ENCODE measurements at places on chromosomes 7 and 10.
A peak's percentile ranks its signal among the peaks of the same experiment; 100 is the strongest.

DNA sequence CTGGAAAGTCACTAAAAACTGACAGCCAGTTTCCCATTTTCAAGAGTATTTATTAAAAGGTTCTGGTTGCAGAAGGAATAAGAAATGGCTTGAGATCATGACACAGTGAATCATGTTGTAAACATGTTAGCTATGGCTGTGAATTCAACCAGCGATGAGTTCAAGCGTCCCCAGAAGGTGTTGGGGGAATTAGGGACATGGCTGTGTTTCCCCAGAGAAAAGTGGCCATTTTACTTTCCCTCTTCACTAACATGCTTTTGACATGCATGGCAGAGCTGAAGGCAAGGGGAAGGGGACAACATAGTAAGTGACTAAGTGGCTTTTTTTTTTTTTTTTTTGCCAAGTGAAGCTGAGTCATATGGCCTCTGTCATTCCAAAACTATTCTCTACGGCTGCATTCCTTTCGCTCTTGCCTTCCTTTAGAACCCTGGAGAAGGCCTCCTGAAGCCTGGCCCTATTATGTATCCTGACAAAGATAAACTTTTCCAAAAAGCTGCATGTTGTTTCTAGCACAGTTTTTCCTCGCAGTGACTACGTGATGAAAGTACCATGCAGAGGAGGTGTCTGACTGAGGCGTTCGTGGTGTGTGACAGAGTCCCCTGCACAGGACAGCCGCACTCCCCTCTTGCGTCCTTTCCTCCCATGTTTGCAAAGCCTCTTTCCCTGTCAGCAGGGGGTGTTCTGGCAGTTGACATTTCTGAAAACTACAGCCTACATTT is 46.9 kb downstream of the EGFR start:
- peak; percentile 90 for DNase-seq

DNA sequence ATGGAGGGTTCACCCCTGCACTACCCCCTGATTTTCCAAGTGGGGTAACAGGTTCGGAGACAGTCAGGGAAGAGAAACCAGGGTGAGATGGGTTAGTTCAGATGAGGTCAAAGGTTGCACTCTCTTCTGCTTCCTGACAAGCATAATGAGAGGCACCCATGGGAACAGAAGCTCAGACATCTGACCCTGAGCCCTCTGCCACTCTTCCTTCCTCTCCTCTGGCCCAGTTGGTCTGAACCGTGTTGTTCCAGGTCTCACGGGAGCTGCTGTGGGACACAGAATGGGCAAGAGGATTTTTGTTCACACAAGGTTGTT is 38.4 kb downstream of the DNAJB12 start:
- no peak for DNase-seq

- no peak for DNase-seq
These were observed 13.5 kb downstream of the KCNH2 start for GRCh38 chr7:150964593-150965111.

GRCh38 chr7:24346129-24346528 is 62.1 kb downstream of the NPY start:
- no peak for DNase-seq

GRCh38 chr10:83545901-83546391 is 593.4 kb upstream of the GHITM start:
- peak; percentile 76 for DNase-seq

DNA sequence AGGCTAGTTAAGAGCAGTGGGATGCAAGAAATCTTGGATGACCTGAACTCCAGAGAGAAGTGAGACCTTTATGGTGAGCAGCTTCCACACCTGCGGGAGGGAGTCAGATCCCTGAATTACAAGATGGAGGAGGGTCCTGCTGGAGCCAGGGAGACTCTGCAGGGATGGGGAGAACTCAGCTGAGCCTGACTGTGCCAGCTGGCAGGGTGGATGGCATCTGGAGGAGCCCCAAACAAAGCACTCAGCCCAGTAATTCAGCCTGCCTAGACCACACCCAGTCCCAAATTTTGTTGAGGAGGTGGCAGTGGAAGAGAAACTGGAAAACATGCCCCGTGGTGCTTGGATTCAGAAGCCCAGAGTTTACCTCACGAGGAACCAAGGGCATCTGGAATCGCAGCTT is 208.2 kb downstream of the WDR11 start:
- no peak for DNase-seq

DNA sequence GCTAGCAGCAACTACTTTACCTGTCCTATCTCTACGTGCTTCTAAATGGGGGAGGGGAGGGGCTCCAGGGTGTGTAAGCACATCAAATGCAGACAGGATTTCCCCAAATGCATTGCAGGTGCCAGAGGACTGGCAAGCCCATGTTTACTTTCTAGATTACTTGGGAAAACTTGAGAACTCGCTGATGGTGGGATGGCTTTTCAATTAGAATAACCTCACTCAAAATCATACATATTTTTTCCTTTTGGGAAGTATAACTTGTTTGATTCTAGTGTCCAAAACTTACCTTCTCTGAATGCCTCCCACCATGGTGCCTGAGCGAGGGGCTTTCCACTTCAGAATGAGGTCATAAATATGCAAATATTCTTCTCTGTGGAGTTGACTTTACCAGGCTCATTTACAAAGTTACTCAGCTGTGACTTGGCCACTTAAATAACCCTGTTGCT is 191.3 kb upstream of the RHOBTB1 start:
- DNase-seq, result no peak

DNA sequence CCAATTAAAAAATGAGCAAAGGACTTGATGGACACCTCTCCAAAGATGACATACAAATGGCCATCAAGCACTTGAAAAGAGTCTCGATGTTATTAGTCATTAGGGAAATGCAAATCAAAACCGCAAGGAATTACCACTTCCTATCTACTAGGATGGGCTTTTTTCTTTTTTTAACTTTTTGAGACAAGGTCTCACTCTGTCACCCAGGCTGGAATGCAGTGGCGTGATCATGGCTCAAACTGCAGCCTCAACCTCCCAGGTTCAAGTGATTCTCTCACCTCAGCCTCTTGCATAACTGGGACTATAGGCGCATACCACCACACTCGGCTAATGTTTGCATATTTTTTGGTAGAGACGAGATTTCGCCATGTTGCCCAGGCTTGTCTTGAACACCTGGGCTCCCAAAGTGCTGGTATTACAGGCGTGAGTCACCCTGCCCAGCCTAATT is 13.6 kb downstream of the NKX1-2 start:
- peak; percentile 54 for DNase-seq

DNA sequence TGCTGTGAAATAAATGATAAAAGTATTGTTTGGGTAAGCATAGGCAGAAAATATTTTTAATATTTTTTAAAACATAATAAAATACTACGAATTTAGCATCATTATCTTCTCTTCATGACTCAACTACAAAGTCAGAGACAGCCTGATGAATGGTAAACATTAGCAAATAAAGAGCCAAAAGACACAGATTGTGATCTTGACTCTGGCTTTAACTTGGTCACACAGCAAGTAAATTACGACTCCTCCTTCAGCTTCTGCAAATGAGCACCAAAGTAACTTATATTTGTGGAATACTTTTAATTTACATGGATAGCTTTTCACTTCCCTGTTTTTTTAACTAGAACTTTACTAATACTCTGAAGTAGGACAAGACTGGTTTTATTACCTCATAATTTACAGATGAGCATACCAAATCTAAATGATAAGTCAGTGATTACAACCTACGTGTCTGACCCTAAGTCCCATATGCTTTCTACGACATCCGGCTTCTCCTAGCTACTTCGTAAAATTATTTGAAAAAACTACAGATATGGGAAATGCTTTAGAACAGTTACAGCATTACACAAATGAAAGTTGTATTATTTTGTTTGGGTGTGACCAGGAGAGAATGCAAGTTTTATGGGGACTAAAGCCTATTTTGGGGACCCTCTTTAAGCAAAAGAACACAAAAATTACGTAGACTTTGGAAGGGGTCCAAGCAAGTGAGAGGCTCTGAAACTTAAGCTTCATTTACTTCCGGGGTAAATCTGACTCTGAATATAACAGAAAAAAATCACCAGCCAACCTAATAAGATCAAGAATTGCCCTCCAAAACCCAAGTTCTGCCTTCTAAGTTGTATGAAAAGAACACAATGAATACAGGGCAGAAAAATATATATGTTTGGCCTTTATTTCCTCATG is 133.8 kb downstream of the CPEB3 start:
- DNase-seq, result no peak

- DNase-seq, result peak; percentile 44
These were observed 199.6 kb upstream of the CELF2 start for GRCh38 chr10:10818082-10818481.
